Stimulated activated CD4-positive, alpha-beta T cell treated with anti-CD3 and anti-CD28 coated beads, Interleukin-12 subunit alpha, Interleukin-12 subunit beta, amount 100 ng/mL, for 4 hours (primary cell): ENCODE measurements at places on chromosomes 1 and 21.

DNA sequence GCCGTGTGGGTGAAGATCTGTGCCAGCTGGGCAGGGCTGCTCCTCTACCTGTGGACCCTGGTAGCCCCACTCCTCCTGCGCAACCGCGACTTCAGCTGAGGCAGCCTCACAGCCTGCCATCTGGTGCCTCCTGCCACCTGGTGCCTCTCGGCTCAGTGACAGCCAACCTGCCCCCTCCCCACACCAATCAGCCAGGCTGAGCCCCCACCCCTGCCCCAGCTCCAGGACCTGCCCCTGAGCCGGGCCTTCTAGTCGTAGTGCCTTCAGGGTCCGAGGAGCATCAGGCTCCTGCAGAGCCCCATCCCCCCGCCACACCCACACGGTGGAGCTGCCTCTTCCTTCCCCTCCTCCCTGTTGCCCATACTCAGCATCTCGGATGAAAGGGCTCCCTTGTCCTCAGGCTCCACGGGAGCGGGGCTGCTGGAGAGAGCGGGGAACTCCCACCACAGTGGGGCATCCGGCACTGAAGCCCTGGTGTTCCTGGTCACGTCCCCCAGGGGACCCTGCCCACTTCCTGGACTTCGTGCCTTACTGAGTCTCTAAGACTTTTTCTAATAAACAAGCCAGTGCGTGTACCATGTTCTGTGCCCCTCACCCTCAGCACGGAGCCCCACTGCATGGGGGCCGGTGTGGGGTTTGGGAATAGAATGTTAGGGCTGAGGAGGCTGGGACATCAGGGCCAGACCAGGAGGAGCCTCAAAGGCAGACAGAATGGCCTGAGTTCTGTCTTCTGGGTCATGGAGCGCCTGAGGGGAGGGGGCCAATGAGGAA is 21.3 kb downstream of the SERINC2 start:
- no peak for DNase-seq

- no peak for DNase-seq
These were observed 24.1 kb upstream of the CNN3 start for GRCh38 chr1:94951046-94951445.

DNA sequence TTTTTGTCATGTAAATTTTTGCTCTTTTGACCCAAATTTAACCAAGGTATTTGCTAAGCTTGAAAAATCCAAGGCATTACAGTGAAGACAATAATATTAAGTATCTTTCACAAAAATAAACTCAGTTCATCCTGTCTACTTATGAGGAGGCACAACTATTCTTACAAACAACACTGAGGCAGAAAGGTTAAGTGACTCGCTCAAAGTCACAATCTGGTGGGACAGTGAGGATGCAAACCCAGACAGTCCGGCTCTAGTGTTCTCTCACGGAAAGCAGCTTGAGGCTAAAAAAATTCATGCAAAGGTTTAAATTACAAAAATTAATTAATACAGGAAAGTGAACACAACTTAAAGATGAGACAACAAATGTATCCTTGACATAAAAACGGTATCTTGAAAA is 125.3 kb downstream of the SIPA1L2 start:
- DNase-seq = no peak

DNA sequence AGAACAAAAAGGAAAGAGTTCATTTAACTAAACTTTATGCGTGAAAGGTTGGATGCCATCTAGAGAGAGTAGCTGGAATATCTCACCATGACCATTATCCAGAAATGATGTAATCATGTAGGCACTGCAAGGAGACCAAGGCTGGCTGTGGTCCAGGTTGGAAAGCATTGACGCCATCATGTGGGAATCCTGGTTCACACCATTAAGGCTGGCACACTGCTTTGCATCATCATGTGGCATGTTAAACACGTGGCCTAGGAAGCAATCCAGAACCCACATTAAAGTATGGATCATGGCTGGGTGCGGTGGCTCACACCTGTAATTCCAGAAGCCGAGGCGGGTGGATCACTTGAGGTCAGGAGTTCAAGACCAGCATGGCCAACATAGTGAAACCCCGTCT is 4.3 kb downstream of the ADAMTS1 start:
- DNase-seq = no peak

DNA sequence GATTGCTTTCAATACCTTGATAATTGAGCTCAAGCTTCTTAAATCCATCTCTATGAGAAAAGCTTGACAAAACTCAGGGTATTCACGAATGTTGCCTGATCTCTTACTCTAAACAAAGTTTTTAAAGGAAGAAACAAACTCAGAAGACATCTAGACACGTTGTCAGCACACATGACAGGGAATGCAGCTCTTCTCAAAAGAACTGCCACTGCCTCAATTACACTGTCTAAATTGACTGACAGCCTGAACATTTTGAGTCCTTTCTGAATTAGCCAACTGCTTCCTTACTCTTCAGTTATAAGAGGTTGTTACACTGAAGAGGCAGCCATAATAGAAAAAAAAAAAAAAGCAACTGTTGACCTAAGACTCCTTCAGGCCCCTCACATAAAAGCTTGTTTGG is 1646.7 kb upstream of the B3GALT2 start:
- DNase-seq = no peak

GRCh38 chr1:244834543-244835275 is 749 bp upstream of the COX20 start:
- no peak for DNase-seq

DNA sequence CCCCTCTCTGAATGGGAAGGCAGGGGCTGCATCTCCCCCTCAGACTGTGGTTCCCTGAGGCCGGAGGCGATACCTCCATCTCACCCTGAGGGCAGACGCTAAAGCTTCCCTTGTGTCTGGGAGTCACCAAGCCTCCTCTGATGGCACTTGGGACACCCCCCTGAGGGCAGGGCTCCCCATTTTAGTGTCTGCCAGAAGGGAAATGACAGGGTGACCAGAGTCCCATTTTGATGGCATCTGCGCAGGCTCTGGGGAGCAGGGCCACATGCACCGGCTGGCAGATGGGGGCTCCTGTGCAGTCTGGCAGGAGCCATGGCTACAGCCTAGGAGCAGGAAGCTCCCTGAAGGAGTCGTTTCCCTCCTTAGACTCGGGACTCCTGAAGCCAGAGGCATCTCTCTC is 1.7 kb downstream of the S100A2 start:
- DNase-seq = no peak

DNA sequence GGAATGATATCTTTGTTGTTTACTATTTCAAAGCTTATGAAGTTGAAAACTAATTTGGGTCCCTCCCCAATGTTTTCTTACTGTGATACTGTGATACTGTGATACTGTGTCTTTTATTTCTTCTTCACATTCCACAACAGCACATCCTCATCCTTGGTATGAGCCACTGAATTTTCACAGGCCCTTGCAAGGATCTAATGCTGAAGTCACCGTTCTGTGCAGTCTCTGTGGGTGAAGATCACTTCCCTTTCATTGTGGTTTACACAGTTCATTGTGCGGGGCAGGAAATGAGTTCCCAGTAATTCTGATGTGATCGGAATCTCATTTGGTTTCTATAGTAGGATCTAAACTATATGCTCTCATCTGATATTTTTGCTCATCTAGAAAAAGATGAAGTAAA is 32.1 kb upstream of the PAXBP1 start:
- DNase-seq = no peak

- no peak for DNase-seq
These were observed 41.6 kb upstream of the AGL start for GRCh38 chr1:99808391-99809115.

- DNase-seq = no peak
These were observed 202.4 kb downstream of the TOMM20 start for GRCh38 chr1:234926264-234926558.

GRCh38 chr1:53256511-53257453 is 18.5 kb upstream of the MAGOH start:
- DNase-seq = no peak

GRCh38 chr1:36420409-36420808 is 22.7 kb upstream of the LSM10 start:
- no peak for DNase-seq

- no peak for DNase-seq
These were observed 174.7 kb downstream of the ADGRL4 start for GRCh38 chr1:78831731-78832360.

- DNase-seq = no peak
These were observed 657 bp upstream of the LIN9 start for GRCh38 chr1:226309398-226310244.

DNA sequence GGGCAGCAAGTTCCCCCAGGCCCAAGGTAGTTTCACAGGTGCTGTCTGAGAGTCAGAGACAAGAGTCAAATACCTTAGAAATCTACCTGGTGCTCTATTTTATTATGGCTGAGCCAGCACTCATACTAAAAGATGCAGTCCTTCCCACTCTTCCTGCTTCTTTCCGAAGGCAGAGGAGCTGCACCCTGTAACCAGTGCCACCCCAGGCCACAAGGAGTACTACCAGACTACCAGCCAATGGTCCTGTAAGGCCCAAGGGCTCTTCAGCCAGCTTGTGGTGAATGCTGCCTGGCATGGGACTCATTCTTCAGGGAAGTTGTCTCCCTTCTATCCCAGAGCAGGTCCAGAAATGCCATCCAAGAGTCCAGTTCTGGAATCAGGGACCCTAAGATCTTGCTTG is 203.8 kb upstream of the DUSP10 start:
- DNase-seq = no peak
